ENCODE measurements at places on chromosomes 7 and 10.

DNA sequence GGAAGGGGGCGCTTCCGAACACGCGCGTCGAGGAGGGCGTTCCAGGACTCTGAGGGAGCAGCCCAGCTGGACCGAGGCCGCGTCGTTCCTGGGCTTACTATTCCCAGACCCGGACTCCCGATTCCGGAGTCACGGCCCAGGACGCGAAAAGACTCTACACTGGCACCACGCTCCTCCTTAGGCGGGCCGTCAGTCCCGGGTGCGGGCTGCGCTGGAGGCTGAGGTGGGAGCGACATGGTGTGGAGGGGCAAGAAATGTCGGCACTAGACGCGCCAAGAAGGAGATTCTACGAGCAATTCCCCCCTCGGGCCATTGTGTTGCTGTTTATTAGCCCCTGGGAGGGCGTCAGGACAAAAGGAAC lies 584 bp upstream of the RUNDC3B start:
- no peak for DNase-seq

GRCh38 chr10:15200626-15201025 lies 32.1 kb upstream of the NMT2 start:
- DNase-seq, result no peak

DNA sequence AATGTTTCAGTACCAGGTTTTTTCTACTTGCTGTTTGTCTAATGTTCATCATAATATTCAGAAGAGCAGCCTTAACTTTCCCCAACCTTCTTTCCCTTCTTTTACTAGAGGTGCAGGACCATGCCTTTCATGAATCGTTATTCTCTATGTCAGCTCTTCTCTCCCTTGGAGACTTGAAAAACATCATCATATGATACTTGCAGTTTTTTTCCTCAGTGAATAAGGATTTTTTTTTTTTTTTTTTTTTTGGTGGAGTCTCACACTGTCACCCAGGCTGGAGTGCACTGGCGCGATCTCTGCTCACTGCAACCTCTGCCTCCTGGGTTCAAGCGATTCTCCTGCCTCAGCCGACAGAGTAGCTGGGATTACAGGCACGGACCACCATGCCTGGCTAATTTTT lies 30.1 kb downstream of the SMNDC1 start:
- DNase-seq, result no peak

DNA sequence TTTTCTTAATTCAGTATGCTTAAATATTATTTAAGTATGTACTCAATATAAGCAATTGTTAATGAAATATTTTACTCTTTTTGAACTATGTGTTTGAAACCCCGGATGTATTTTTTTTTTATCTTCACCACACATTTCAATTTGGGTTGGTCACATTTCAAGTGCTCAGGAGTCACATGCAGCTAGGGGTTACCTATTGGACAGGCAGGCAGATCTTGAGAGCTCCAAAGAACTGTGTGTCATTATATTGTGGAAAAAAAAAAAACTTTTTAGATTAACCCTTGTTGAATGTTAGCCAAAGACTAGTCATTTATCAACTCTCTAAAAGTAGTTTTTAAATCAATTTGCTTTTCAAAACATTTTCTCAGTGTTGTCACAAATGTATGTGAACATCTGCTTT lies 37.2 kb downstream of the IKZF1 start:
- no peak for DNase-seq

GRCh38 chr7:85068799-85069198 lies 118.1 kb downstream of the SEMA3D start:
- no peak for DNase-seq

DNA sequence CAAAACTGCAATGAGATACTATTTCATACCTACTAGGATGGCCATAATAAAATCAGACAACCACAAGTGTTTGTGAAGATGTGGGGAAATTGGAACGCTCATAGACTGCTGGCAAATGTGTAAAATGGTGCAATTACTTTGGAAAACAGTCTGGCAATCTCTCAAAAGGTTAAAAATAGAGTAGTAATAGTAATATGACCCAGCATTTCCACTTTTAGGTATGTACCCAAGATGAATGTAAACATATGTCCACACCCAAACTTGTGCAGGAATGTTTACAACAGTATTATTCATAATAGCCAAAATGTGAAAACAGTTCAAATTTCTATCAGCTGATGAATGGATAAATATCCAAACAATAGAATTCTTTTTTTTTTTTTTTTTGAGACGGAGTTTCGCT lies 731.6 kb upstream of the ANKRD30A start:
- DNase-seq, result no peak

GRCh38 chr7:50270531-50271018 lies 33.9 kb upstream of the IKZF1 start:
- DNase-seq, result no peak

GRCh38 chr7:2283074-2283473 lies 31.2 kb downstream of the SNX8 start:
- no peak for DNase-seq

DNA sequence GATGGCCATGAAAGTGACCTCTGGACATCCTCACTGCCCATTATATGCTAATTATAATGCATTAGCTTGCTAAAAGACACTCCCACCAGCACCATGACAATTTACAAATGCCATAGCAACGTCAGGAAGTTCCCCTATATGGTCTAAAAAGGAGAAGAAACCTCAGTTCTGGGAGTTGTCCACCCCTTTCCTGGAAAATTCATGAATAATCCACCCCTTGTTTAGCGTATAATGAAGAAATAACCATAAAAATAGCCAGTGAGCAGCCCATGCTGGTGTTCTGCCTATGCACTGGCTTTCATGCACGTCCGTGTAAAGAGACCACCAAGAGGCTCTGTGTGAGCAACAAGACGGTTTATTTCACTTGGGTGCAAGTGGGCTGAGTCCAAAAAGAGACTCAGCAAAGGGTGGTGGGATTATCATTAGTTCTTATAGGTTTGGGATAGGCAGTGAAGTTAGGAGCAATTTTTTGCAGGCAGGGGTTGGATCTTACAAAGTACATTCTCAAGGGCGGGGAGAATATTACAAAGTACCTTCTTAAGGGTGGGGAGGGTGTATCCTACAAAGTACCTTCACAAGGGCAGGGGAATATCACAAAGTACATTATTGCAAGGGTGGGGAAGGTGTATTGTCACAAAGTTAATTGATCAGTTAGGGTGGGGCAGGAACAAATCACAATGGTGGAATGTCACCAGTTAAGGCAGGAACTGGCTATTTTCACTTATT lies 45.6 kb downstream of the LBX1 start:
- DNase-seq, result no peak

Measured in stimulated activated naive CD4-positive, alpha-beta T cell (primary cell).